NCI-H187 treated with DMSO at 0.1 percent for 48 hours (cell line): ENCODE measurements at places on chromosomes 11 and 22.

GRCh38 chr11:122304973-122305372 is 189.0 kb upstream of the BLID start:
- DNase-seq: no peak

DNA sequence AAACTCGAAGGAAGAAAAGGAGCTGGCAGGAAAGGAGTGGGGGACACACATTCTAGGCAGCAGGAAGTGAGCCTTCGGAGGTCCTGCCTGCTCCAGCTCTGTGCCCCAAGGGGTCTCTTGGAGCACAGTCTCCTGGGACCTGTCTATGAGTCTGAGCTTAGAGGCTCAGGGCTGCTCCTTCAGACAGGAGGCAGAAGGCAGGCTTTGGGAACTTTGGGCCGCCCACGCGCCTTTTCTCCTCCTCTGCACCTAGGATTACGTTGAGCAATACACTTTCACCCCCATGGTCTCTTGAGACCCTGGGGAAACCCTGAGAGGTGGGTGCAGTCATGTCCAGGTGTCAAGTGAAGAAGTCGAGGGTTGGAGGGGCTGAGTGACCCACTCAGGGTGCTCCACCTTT is 965 bp downstream of the TCN2 start:
- no peak for DNase-seq

GRCh38 chr11:58905721-58906547 is 33.4 kb upstream of the GLYATL1 start:
- DNase-seq: no peak

GRCh38 chr11:4523666-4524065 is 21.3 kb upstream of the OR52M1 start:
- no peak for DNase-seq

DNA sequence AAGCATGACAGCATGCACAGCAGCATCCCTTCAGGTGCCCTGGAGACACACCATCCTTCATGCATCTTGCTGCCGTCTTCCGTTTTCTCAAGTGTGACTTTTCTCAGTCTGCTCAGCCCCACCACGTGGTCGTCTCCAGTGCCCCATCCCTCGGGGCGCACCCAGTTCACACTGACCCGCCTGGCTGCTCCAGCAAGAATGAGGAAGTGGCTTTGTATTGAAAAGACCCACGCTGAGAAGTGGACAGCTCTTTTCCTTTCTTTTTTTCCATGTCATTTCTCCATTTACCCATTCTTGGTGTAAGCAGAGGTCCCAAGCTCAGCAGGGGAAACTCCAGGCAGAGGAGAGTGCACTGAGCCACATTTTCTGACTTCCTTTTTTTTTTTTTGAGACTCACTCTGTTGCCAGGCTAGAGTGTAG is 14.5 kb downstream of the SERPINH1 start:
- no peak for DNase-seq

DNA sequence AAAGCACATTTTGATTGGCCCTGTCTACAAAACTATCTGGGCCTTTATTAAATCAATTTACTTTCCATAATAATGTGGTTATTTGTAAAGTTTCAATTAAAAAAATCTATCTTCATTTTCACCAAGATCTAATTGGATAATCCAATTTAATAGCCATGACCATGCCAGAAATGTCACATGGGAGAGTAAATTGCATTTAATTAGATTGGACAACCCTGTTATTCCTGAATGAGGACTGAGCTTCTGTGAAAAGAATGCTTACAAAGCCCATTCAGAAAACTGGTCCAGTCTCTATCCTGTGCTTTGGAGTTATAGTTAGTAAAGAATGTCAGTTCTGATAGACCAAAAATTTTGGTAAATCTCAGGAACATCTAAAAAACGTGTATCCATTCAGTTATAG is 541.9 kb upstream of the ANO5 start:
- no peak for DNase-seq

GRCh38 chr22:22802339-22802970 is 85.2 kb upstream of the IGLL5 start:
- DNase-seq: no peak

DNA sequence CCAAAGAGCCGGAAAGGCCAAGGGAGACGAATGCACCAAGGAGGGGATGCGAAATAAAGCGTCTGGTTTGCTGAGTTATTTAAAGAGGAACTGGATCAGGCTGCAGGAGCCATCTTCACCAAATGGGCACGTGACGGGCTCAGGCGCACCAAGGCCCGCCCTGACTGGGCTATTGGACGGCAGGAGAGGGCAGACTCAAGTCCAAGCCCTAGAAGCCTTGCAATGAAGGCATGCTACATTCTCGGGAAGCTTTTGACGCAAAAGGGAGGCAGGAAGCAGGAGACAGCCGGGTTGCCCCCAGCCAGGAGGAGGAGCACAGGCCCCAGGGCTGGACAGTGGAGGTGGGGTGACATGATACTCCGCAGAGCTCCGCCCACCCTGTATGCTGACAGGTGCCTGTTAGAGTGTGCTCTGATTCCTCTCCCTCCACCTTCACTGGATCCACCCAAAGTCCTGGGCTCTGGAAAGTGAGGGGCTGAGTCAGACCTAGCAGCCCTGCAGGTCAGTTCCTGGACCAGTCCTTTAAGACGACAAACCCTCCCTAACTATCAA is 41.5 kb upstream of the BID start:
- DNase-seq: no peak

- DNase-seq: no peak
Measured at GRCh38 chr11:58334708-58335107, 24.2 kb downstream of the OR5B17 start.

DNA sequence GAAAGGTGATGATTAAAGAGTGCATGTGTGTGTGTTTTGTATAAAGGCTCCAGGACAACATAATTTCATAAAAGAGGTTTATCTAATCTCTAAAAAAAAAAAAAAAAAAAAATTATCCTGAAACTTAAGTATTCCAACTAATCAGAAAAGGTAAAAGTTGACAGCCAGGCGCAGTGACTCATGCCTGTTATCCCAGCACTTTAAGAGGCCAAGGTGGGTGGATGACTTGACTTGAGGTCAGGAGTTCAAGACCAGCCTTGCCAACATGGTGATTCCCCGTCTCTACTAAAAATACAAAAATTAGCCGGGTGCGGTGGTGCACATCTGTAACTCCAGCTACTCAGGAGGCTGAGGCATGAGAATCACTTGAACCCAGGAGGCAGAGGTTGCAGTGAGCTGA is 632.7 kb upstream of the CHORDC1 start:
- no peak for DNase-seq

- peak; percentile 29 for DNase-seq
Measured at GRCh38 chr22:46914916-46915894, 152.8 kb downstream of the TBC1D22A start.

GRCh38 chr11:120135838-120136237 is 2.1 kb downstream of the TRIM29 start:
- no peak for DNase-seq

- DNase-seq: no peak
Measured at GRCh38 chr11:35235936-35236666, 97.1 kb downstream of the CD44 start.

GRCh38 chr11:79018371-79018849 is 422.4 kb downstream of the TENM4 start:
- DNase-seq: no peak

- no peak for DNase-seq
Measured at GRCh38 chr11:24046731-24047130, 450.1 kb upstream of the LUZP2 start.

- no peak for DNase-seq
Measured at GRCh38 chr11:249062-249461, 12.3 kb downstream of the PSMD13 start.

DNA sequence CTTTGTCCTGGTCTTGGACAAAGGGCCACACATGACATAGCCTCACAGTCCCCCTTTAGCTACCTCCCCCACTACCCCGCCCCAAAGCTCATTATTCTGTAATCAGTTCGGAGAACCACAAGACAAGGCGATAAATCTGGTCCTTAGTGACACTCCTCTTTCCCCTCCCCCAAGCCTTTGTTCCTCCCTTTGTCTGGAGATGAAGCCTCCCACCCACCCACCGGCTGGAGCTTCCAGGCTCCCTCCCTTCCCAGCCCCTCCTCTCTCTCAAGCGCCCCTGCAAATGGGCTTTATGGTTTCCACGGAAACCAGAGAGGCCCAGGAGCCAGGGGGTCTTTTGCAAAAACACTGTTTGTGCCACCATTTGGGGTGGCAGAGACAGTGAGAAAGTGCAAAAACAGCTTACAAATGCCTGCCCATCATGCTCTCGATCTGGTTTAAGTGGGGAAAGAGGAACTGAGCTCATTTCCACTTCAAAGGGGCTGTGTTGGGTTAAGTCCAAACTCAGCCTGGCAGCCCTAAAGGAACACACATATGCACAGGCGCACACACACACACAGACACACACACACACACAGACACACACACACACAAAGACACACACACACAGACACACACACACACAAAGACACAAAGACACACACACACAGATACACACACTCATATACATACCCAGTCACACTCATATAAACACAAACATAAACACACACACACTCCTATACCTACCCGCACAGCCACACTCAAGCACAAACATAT is 23.5 kb downstream of the APLNR start:
- no peak for DNase-seq

- no peak for DNase-seq
Measured at GRCh38 chr11:521177-521688, 14.1 kb downstream of the HRAS start.

DNA sequence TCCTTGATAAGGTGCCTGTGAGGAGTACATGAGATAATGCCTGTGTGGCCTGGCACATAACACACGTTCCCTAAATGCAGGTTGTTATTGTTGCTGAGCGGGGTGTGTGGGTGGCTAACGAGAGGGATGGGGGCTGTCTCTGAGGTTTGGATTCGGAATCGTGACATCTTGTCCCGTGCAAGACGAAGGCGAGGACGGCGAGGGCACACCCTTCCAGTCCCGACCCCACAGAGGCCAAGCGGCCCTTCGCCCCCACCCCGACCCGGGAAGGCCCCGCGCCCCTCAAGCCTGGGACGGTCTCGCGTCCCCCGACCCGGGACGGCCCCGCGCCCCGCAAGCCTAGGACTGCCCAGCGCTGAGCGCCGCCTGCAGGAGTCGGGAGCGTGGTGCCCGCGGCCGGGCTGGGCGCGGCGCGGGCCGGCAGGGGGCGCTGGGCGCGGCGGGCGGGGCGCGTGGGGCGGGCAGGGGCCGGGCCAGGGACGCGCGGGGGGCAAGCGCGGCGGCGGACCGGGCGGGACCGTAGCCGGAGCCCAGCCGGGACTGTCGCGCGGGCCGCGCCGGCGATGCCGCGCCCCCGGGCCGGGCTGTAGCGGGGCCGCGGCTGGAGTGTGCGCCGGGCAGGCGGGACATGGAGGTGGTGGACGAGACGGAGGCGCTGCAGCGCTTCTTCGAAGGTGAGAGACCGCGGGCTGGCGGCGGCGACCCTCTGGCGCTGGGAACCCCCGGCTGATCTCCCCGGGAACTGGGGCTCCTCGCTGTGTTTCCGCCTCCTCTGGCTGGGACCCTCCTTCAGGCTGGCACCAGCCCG is at the start of gene MYRF:
MYRF (plus strand) TSS at position 520 of the 808 bp plus-strand sequence; CDS start at position 629, 109 bp downstream.
- DNase-seq: no peak

- DNase-seq: no peak
Measured at GRCh38 chr11:64384981-64385944, 26.3 kb downstream of the RPS6KA4 start.

- DNase-seq: no peak
Measured at GRCh38 chr11:24516638-24517037, 19.8 kb downstream of the LUZP2 start.

DNA sequence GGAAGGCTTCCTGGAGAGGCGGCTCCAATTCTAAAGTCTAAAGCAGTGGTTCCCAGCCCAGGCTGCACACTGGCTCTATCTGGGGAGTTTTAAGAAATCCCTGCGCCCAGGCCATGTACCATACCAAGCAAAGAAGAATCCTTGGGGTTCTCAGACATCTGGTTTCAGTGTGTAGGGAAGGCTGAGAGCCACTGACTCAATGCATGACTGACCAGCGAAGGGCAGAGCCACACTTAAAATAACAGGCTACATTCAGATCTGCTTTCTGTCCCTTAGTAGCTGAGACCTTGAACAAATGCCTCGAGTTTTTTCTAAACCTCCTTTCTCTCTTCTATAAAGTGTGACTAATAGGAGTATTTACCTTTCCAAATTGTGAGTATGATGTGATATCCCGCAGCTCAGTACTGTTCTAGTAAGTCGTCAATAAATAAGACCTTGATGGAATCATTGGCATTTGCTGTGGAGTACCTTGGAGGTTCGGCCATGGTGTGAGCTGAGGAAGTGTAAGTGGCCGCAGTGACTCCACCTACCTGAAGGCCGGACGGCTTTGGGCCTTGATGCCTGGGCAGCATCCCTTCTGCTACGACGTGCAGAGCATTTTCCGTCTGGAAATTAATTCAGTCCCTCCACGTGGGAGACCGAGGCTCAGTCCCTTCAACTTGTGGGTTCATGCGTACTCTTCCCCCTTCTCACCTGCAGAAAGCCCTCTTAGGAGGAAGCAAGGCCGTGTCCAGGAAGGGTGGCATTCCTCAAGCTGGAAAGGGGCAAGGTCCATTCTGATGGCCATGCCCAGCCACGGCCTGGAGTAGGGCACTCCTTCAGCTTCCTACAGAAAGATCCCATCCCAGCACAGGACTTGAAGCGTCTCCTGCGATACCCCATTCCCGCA is 25.1 kb downstream of the GLB1L2 start:
- DNase-seq: no peak

- no peak for DNase-seq
Measured at GRCh38 chr11:64251753-64252002, 348 bp downstream of the PLCB3 start.

- DNase-seq: no peak
Measured at GRCh38 chr11:128690665-128691101, 3.2 kb upstream of the FLI1 start.

GRCh38 chr11:46747150-46747549 is 28.1 kb downstream of the F2 start:
- no peak for DNase-seq

DNA sequence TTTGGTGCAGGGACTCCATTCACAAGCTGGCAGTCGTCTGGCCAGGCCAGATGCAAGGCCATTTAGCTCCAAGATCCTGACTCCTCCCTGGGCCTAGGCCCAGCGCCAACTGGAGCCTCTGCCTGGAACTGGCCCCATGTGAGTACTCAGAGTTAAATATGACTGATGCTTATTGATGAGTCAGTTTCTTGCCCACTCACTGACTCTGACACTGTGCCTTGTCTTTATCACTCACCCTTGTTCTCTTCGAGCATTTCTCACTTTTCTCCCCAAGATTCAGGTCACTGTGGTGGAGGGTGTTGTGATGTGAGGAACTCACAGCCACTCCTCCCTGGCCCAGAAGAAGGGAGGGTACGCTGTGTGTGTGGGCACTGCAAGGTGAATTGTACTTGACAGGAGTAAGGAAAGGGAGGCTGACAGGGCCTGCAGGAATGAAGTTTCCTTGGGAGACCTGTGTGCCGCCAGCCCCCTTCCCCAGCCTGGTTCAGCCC is 23.2 kb upstream of the ST3GAL4 start:
- DNase-seq: no peak

GRCh38 chr11:28659716-28660348 is 551.6 kb downstream of the METTL15 start:
- no peak for DNase-seq

GRCh38 chr22:38347944-38348750 is 30.9 kb upstream of the CSNK1E start:
- DNase-seq: no peak

DNA sequence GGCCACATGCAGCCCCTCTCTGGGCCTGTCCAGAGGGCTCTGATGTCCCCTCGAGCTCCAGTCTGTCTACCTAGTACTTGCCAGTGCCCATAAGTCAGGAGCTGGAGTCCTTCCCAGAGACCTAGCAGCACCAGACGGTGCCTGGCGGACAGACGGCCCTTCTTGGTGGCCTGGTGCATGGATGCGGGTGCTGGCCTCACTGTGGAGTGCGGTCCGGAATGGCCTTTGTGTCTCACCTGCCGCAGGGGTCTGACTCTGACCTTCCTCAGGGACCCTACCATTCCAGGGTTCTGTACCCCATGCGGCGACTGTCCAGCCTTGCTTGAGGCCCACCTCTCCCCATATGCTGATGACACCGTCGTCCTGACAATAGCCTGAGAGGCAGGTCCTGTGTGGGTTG is 29.4 kb upstream of the SMIM38 start:
- no peak for DNase-seq
